Kidney (tissue), 22 donors: ENCODE measurements at places on chromosomes 5 and 9. TPM values are rescaled to one million over a fixed set of nuclear protein-coding genes. Genes with fewer than 3 reads are reported as not detected.

- no peaks in the 10 kb centered on the region for H3K27me3 ChIP-seq
- peaks cover 2% of the 10 kb centered on the region for H3K4me1 ChIP-seq
- no peak for DNase-seq
Observed at GRCh38 chr9:106653213-106653612, 209.8 kb upstream of the ZNF462 start.

DNA sequence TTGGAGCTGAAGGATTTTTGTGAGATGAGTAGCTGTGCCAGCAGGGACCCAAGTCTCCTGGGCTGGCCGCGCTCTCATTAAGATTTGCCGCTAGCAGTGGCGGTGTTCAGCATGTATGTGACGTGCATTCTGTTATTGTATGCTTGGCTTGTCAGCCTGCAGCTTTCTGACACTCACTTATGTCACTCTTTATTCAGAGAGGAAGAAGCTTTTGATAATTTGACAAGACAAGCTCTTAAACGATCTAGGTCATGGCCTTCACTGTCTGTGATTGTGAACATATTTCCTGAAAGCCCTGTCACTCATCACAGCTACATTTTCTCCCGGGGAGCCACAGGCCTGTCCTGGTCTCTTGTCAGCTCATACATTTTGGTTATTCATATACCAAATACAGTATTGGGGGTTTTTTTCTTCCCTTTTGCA lies 98.2 kb upstream of the GRHPR start:
- no peak overlapping the region for H3K4me3 ChIP-seq
- H3K4me1 ChIP-seq, result no peaks in the 10 kb centered on the region
- no peaks in the 10 kb centered on the region for H3K36me3 ChIP-seq
- no peak overlapping the region for H3K27ac ChIP-seq
- no peak for DNase-seq

GRCh38 chr9:83281306-83282255 lies 218.6 kb upstream of the RASEF start:
- H3K4me1 ChIP-seq, result peaks cover 19% of the 10 kb centered on the region
- no peaks in the 10 kb centered on the region for H3K27me3 ChIP-seq
- H3K36me3 ChIP-seq, result no peaks in the 10 kb centered on the region
- peak overlapping the region; percentile 84 for H3K27ac ChIP-seq
- peak overlapping the region; percentile 44 for H3K4me3 ChIP-seq

The PTGDS gene
- 709 TPM for polyA plus RNA-seq

The ENTPD8 gene
- polyA plus RNA-seq, result 5.0 TPM

- DNase-seq, result no peak
- H3K27ac ChIP-seq, result no peak overlapping the region
- H3K4me1 ChIP-seq, result no peaks in the 10 kb centered on the region
- H3K4me3 ChIP-seq, result no peak overlapping the region
- H3K36me3 ChIP-seq, result peaks cover 4% of the 10 kb centered on the region
Observed at GRCh38 chr9:132008184-132008803, 71.4 kb downstream of the MED27 start.

- H3K4me1 ChIP-seq, result no peaks in the 10 kb centered on the region
- no peak overlapping the region for H3K27ac ChIP-seq
- DNase-seq, result no peak
- no peaks in the 10 kb centered on the region for H3K27me3 ChIP-seq
- no peaks in the 10 kb centered on the region for H3K36me3 ChIP-seq
Observed at GRCh38 chr9:89026876-89027275, 35.6 kb downstream of the S1PR3 start.
